ENCODE measurements at places on chromosomes 1 and 21. TPM values are rescaled to one million over a fixed set of nuclear protein-coding genes. Genes with fewer than 3 reads are reported as not detected.

- H3K27ac ChIP-seq = no peak overlapping the region
- no peak for DNase-seq
- no peak overlapping the region for H3K4me3 ChIP-seq
- H3K36me3 ChIP-seq = no peaks in the 10 kb centered on the region
- peaks cover 22% of the 10 kb centered on the region for H3K4me1 ChIP-seq
- H3K27me3 ChIP-seq = no peaks in the 10 kb centered on the region
Measured at GRCh38 chr1:164614316-164614715, 55.3 kb downstream of the PBX1 start.

The RSPO1 gene
- not detected for total RNA-seq

- no peaks in the 10 kb centered on the region for H3K4me1 ChIP-seq
- no peak overlapping the region for H3K4me3 ChIP-seq
- H3K36me3 ChIP-seq = no peaks in the 10 kb centered on the region
- H3K27me3 ChIP-seq = no peaks in the 10 kb centered on the region
- no peak overlapping the region for H3K27ac ChIP-seq
- DNase-seq = no peak
Measured at GRCh38 chr1:157098519-157098918, 1.1 kb downstream of the ETV3L start.

GRCh38 chr1:169193191-169193850 is 86.8 kb downstream of the ATP1B1 start:
- no peak overlapping the region for H3K4me3 ChIP-seq
- no peaks in the 10 kb centered on the region for H3K27me3 ChIP-seq
- H3K27ac ChIP-seq = no peak overlapping the region
- no peaks in the 10 kb centered on the region for H3K4me1 ChIP-seq
- H3K36me3 ChIP-seq = no peaks in the 10 kb centered on the region

- peak overlapping the region; percentile 91 for H3K4me3 ChIP-seq
- H3K4me1 ChIP-seq = no peaks in the 10 kb centered on the region
- H3K27ac ChIP-seq = peak overlapping the region; percentile 84
- H3K36me3 ChIP-seq = no peaks in the 10 kb centered on the region
Measured at GRCh38 chr1:54763816-54764132, 549 bp downstream of the PARS2 start.

The PLA2G2C gene
- total RNA-seq = not detected

- H3K4me3 ChIP-seq = no peak overlapping the region
- no peaks in the 10 kb centered on the region for H3K27me3 ChIP-seq
- no peak for DNase-seq
- no peaks in the 10 kb centered on the region for H3K36me3 ChIP-seq
Measured at GRCh38 chr1:172770071-172770470, 111.2 kb downstream of the FASLG start.

GRCh38 chr21:39669485-39669884 is 56.7 kb downstream of the B3GALT5 start:
- no peak overlapping the region for H3K27ac ChIP-seq
- no peaks in the 10 kb centered on the region for H3K4me1 ChIP-seq
- H3K4me3 ChIP-seq = no peak overlapping the region
- no peak for DNase-seq
- no peaks in the 10 kb centered on the region for H3K27me3 ChIP-seq

The GDAP2 gene
- total RNA-seq = 27.6 TPM

- H3K27me3 ChIP-seq = no peaks in the 10 kb centered on the region
- H3K4me3 ChIP-seq = no peak overlapping the region
- H3K4me1 ChIP-seq = no peaks in the 10 kb centered on the region
- no peaks in the 10 kb centered on the region for H3K36me3 ChIP-seq
Measured at GRCh38 chr1:178918955-178919354, 48.1 kb upstream of the ANGPTL1 start.

DNA sequence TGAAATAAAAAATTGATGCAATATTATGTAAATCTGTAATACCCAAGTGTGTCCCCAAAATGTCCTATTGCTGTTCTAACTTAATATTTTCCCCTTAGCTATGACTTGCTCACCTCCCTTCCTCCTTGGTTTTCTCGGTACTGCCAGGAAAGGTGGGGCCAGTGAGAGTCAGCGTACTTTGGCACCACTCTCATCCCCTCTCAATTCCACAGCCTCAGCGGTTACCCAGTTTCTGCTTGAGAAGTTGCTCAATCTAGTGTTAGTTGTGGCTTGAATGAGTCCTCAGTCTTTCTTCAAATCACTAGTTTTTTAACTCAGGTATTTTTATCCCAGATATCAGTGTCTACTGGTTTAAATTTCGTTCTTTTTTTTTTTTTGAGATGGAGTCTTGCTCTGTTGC is 32.3 kb downstream of the BCAS2 start:
- no peak overlapping the region for H3K4me3 ChIP-seq
- DNase-seq = peak; percentile 9
- H3K27me3 ChIP-seq = no peaks in the 10 kb centered on the region
- H3K36me3 ChIP-seq = no peaks in the 10 kb centered on the region
- no peak overlapping the region for H3K27ac ChIP-seq

DNA sequence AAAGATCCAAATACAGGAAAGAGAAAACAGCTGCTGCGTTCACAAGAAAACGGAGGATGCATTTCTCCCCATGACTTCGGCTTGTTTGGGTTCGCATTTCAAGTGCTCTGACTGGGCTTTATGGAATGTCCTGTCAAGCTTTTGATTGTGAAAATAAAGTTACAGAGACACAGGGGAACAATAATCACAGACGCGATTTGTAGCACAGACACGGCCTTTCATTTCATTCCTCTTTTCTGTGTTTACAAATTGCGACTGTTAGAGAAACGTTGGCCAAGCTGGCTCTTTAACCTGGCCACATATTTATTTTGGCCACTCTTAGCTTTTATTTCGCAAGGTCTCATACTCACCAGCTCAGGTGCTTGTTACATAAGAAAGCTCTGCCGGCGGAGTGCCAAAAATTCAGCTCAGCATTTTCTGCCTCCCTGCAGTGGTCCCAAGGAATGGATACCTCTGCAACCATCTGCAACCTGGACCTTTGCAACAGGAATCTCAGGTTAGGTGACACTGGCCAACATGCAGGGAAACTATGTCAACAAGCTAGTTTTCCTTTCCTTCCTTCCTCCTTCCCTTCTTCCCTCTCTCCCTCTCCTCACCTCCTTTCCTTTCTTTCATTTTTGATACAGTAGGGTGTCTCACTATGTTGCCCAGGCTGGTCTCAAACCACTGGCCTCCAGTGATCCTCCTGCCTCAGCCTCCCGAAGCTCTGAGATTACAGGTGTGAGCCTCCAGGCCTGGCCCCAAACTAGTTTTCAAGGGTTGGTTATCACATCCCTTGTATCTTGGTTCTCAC is 58.2 kb upstream of the SLC45A1 start:
- H3K27ac ChIP-seq = peak overlapping the region; percentile 7
- peak; percentile 82 for DNase-seq
- no peaks in the 10 kb centered on the region for H3K27me3 ChIP-seq

DNA sequence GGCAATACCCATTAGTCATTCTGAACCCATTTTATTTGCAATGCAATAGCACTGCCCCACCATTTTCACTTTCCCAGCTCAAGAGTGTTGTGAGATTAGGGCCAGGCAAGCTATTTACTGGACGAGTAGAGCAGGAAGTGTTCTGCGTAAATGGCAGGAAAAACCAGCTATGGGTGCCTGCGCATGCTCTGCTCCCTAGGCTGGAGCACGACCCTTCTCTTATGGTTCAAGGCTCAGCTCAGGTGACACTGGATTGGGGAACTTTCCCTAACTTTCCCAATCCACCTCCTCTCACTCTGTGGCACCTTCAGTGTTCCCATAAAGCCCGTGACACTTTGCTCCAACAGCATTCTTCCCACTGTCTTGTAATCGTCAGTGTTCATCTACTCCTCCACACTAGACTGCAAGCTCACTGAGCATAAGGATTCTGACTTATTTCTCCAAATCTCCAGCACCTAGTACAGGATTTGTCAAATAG is 3.6 kb upstream of the MAN1A2 start:
- no peaks in the 10 kb centered on the region for H3K36me3 ChIP-seq
- no peak for DNase-seq
- H3K4me1 ChIP-seq = peaks cover 8% of the 10 kb centered on the region
- peaks cover 2% of the 10 kb centered on the region for H3K27me3 ChIP-seq
- H3K4me3 ChIP-seq = no peak overlapping the region

GRCh38 chr1:114349891-114350605 is 161.0 kb downstream of the TRIM33 start:
- H3K4me3 ChIP-seq = no peak overlapping the region
- DNase-seq = no peak
- peaks cover 9% of the 10 kb centered on the region for H3K27me3 ChIP-seq

DNA sequence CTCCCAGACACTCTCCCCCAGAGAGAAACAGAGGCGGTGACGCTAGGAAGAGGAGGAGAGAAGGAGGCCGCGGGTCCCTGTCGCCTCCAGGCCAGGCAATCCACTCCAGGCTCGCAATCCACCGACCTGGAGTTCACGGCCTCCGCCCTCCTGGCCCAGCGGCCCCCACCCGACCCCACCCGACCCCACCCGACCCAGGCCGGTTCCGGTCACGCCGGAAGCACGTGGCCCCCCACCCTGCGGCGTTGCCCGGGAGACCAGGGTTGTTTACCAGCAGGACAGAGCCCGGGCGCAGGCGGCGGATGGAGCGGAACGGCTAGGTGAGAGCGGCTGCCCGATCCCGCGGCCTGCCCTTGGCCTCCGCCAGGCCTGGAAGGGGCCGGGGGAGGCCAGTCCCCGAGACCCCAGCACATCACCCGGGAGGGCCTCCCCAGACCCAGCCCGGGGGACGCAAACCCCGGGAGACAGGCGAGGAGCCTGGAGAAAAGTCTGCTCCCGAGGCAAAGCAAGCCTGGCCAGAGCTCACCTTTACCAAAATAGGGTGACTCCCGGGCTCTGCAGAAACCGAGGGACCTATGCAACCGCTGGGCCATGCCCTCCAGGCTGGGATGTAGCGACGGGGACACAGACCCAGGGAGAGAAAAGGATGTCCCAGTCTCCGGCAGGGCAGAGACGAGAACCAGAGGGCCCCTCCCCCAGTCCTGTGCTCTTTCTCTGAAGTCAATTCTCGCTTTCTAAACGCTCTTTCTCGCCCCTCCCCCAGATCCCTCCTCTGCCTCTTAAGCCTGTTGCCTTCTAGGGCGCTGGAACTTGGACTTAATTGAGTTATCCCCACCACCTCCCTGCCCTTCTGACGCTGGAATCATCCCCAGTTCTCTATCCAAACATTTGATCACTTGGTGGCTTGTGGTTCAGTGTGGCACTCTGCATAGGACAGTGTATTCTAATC is at the start of the genes PLA2G2C and UBXN10:
PLA2G2C (minus strand) TSS at position 685 of the 949 bp plus-strand sequence. CDS start 9,155 bp downstream, outside the sequence.
UBXN10 (plus strand) TSS at position 263 of the 949 bp plus-strand sequence. CDS start 4,466 bp downstream, outside the sequence.
- H3K27me3 ChIP-seq = peaks cover 44% of the 10 kb centered on the region
- peak within 1 kb of the TSS; percentile 39 for H3K4me3 ChIP-seq
- H3K27ac ChIP-seq = no peak within 1 kb of the TSS
- H3K36me3 ChIP-seq = no peaks in the 10 kb centered on the region

GRCh38 chr1:101357444-101357986 is 120.7 kb downstream of the S1PR1 start:
- H3K4me3 ChIP-seq = no peak overlapping the region
- no peak overlapping the region for H3K27ac ChIP-seq
- H3K27me3 ChIP-seq = peaks cover 2% of the 10 kb centered on the region
- DNase-seq = peak; percentile 24

- H3K36me3 ChIP-seq = no peaks in the 10 kb centered on the region
- H3K4me1 ChIP-seq = no peaks in the 10 kb centered on the region
- DNase-seq = no peak
- no peak overlapping the region for H3K27ac ChIP-seq
Measured at GRCh38 chr1:55886856-55887712, 671.9 kb upstream of the USP24 start.

The WNT2B gene
- 18.0 TPM for total RNA-seq

DNA sequence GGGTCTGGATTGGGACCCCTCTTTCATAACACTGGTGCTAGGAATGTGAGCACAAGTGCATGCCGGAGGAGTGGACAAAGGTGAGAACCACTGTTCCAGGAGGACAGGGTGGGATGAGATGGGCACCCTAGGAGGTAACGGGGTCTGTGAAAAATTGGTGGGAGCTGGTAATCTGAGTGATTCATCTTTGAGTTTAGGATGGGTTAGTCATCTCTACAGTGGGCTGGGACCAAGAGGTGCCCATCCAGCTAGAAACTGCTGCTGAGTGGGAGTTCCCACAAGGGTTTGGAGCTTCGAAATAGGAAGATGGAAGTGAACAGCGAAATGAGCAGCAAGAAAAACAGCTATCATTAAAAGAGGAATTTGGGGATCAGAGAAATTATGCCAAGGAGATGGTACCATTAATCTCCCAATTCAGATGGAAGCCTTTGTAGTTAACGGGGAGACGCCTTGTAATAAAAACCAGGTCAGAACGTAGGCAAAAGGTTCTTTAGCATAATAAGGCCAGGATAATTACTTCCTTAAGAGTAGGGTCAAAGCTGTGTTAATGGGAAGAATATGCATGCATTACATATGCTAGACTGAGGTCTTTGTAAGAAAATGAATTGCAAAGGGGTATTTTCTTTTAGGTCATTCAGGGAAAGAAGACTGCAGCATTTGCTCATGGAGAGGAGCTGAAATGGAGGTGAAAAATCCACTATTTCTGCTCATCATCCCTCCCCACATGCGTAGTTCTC is 55.5 kb downstream of the OLFML3 start:
- H3K4me1 ChIP-seq = peaks cover 12% of the 10 kb centered on the region
- H3K27ac ChIP-seq = no peak overlapping the region
- DNase-seq = no peak
- H3K27me3 ChIP-seq = no peaks in the 10 kb centered on the region

- no peaks in the 10 kb centered on the region for H3K36me3 ChIP-seq
- H3K4me3 ChIP-seq = no peak overlapping the region
- H3K4me1 ChIP-seq = no peaks in the 10 kb centered on the region
- H3K27me3 ChIP-seq = no peaks in the 10 kb centered on the region
Measured at GRCh38 chr1:64581135-64581842, 111.4 kb downstream of the CACHD1 start.

The GON4L gene
- total RNA-seq = 52.8 TPM

- H3K36me3 ChIP-seq = no peaks in the 10 kb centered on the region
- peak; percentile 34 for DNase-seq
- H3K27me3 ChIP-seq = no peaks in the 10 kb centered on the region
- H3K4me1 ChIP-seq = peaks cover 23% of the 10 kb centered on the region
- H3K4me3 ChIP-seq = no peak overlapping the region
Measured at GRCh38 chr21:38170704-38171682, 85.8 kb upstream of the KCNJ15 start.

- no peak overlapping the region for H3K27ac ChIP-seq
- H3K4me3 ChIP-seq = no peak overlapping the region
- no peaks in the 10 kb centered on the region for H3K36me3 ChIP-seq
- H3K27me3 ChIP-seq = no peaks in the 10 kb centered on the region
- no peak for DNase-seq
Measured at GRCh38 chr1:48831120-48831978, 54.7 kb upstream of the BEND5 start.

DNA sequence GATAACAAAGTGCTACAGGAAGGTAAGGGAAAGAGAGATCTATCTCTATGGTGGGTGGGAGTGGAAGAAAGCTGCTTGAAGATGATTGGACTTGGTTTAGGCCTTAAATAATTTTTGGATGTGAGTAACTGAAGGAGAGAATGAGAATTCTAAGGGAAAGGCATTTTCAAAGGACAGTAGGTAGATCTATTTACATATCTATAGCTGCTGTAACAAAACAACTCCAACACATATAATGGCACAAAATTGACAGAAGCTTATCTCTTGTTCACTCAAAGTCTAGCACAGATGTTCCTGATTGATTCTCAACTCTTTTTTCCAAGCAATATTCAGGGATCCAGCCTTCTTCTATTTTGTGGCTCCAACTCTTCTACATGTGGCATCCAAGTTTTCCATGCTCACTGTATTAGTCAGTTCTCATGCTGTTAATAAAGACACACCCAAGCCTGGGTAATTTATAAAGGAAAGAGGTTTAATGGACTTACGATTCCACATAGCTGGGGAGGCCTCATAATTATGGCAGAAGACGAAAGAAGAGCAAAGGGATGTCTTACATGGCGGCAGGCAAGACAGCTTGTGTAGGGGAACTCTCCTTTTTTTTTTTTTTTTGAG is 3.1 kb upstream of the DDAH1 start:
- no peak overlapping the region for H3K4me3 ChIP-seq
- H3K36me3 ChIP-seq = peaks cover 8% of the 10 kb centered on the region
- no peak for DNase-seq
- no peak overlapping the region for H3K27ac ChIP-seq
- H3K27me3 ChIP-seq = no peaks in the 10 kb centered on the region

The GPR25 gene
- not detected for total RNA-seq

The C21orf91 gene
- total RNA-seq = 31.9 TPM
